Esophagus muscularis mucosa (tissue), 4 donors: ENCODE measurements at places on chromosomes 16 and 17. TPM values are rescaled to one million over a fixed set of nuclear protein-coding genes. Genes with fewer than 3 reads are reported as not detected.

KLHL10 gene
- total RNA-seq = 2.8 TPM

IRX6 gene
- 1.6 TPM for total RNA-seq

VASN gene
- total RNA-seq = 31.3 TPM

- no peaks in the 10 kb centered on the region for H3K27me3 ChIP-seq
- no peak for DNase-seq
- H3K4me3 ChIP-seq = no peak overlapping the region
- H3K36me3 ChIP-seq = peaks cover 74% of the 10 kb centered on the region
- H3K4me1 ChIP-seq = peaks cover 71% of the 10 kb centered on the region
- H3K27ac ChIP-seq = peak overlapping the region; percentile 30
These were observed 8.0 kb downstream of the TXNDC11 start for GRCh38 chr16:11734653-11735043.

GRCh38 chr16:24670623-24671454 lies 58.6 kb upstream of the TNRC6A start:
- no peaks in the 10 kb centered on the region for H3K36me3 ChIP-seq
- peak overlapping the region; percentile 36 for H3K4me3 ChIP-seq
- H3K27ac ChIP-seq = peak overlapping the region; percentile 90
- peaks cover 37% of the 10 kb centered on the region for H3K4me1 ChIP-seq

- H3K27me3 ChIP-seq = no peaks in the 10 kb centered on the region
- no peak overlapping the region for H3K4me3 ChIP-seq
- no peaks in the 10 kb centered on the region for H3K4me1 ChIP-seq
- H3K36me3 ChIP-seq = no peaks in the 10 kb centered on the region
- DNase-seq = no peak
- H3K27ac ChIP-seq = no peak overlapping the region
These were observed 870.2 kb upstream of the GOT2 start for GRCh38 chr16:59604354-59604753.
